Mucosa of descending colon (tissue), 3 donors: ENCODE measurements at places on chromosomes 1 and 21. TPM values are rescaled to one million over a fixed set of nuclear protein-coding genes. Genes with fewer than 3 reads are reported as not detected.

- DNase-seq: no peak
Measured at GRCh38 chr1:4149281-4149680, 249.2 kb upstream of the C1orf174 start.

The EFNA3 gene
- 17.4 TPM for total RNA-seq

DNA sequence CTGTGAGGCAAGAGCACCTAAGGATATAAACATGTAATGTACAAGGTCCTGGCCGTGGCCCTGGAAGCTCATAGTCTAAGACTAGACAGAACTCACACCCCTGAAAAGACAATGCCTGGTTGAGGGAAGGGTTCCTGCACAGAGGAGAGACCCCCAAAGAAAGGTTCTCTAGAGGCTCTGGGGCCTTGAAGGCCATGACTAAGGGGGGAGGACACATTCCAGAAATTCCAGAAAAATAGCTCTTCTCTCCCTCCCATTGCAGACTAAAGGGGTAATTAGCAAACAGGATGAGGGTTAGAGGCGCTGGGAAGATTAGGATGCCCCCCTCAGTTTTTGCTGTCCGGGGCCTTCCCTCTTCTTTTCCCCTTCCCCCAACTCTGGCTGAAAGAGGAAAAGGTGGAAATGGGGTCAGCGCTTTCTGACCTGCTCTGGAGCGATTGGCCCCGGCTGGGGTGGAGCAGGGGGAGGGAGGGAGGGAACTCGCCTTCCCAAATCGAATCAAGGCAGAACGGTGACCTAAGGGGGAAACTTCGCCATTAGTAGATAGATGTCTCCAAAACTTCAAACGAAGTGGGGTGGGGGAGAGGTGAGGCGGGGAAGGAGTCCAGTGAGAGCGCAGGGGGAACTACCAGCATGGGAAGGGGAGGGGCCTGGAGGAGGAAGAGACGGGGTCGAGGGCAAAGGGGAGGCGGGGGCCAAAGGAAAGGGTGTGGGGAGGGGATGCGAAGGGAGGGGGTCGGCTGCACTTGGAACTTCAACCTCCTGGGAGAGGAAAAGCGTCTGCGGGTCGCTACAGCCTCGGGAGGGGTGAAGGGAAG is 11.8 kb downstream of the PAX7 start:
- DNase-seq: no peak

- no peak for DNase-seq
Measured at GRCh38 chr1:205783904-205784303, 8.6 kb upstream of the RAB29 start.

DNA sequence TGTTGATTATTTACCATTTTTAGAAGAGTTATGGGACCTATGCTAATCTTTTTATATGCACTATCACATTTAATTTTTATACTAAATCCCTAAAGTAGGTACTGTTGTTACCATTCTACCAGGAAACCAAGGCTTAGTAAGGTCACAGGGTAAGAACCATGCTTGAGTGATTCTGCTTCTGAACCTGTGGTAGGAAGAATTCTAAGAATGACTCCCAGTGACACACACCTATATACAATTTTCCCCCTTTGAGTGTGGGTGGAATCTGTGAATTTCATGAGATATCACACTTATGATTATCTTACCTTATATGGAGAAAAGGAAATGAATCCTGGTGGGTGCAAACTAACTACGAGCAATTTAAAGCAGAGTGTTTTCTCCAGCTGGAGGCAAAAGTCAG is 391.0 kb downstream of the USH2A start:
- DNase-seq: no peak

The ARTN gene
- 7.4 TPM for total RNA-seq

The KCNAB2 gene
- 15.7 TPM for total RNA-seq

The PROK1 gene
- total RNA-seq: not detected

The OPTC gene
- total RNA-seq: not detected

GRCh38 chr1:40945491-40945973 is 34.0 kb upstream of the CTPS1 start:
- no peak for DNase-seq

GRCh38 chr1:247407180-247407616 is 8.8 kb upstream of the NLRP3 start:
- peak; percentile 76 for DNase-seq

DNA sequence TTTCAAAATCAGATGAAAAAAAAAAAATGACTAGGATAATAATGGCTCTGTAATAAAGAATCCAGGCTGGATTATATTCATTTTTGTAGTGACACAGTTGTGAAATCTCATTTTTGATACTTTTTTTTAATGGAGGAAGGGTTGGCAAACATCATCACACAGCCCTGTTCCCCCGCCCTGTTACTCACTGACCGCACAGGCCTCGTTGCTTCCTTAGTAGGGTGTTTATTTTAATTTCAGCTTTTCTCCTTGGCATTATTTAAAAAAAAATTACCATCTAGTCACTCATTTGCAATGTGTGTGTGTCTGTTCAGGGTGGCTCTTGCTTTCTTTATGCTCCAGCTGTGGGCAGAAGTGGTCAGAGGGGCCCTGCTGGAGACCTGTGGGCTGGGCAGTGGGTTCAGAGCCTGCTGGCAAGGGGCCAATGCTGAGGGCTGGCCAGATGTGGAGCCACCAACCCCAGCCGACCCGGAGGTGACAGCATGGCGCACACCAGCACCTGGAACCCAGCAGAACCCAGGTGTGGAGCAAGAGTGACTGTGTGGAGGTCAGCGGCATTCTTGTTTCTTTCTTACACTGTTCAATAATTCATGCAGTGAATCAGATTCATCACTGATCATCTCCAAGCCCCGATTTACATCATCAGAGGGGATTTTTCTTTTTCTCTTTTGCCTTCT is 44.6 kb downstream of the ZSCAN20 start:
- no peak for DNase-seq

The SPRR2G gene
- total RNA-seq: not detected
